Activated CD8-positive, alpha-beta memory T cell treated with anti-CD3 and anti-CD28 coated beads, Interleukin-2, amount 50 U/mL, for 48 hours (primary cell): ENCODE measurements at places on chromosomes 3 and 15.

GRCh38 chr15:65059369-65059750, 8.4 kb downstream of the RASL12 start:
- no peak for DNase-seq

GRCh38 chr15:69092159-69092558, 68.3 kb upstream of the GLCE start:
- no peak for DNase-seq

DNA sequence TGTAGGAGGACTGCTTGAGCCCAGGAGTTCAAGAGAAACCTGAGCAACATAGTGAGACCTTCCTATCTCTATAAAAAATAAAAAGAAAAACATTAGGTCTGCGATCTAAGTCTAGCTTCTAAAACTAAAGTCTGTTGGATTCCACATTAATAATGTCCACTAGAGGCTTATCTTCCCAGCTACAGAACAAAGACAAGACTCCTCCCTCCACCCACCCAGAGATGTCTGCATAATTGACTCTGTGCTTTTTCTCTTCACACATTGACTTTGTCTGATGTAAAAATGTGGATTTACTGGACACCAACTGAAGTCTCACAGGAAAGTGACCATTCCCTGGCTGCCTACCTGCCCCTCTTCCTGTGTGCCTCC, 91.8 kb downstream of the ATP10A start:
- DNase-seq: no peak

- DNase-seq: peak; percentile 85
Measured at GRCh38 chr15:31197497-31198414, 96.2 kb upstream of the TRPM1 start.

DNA sequence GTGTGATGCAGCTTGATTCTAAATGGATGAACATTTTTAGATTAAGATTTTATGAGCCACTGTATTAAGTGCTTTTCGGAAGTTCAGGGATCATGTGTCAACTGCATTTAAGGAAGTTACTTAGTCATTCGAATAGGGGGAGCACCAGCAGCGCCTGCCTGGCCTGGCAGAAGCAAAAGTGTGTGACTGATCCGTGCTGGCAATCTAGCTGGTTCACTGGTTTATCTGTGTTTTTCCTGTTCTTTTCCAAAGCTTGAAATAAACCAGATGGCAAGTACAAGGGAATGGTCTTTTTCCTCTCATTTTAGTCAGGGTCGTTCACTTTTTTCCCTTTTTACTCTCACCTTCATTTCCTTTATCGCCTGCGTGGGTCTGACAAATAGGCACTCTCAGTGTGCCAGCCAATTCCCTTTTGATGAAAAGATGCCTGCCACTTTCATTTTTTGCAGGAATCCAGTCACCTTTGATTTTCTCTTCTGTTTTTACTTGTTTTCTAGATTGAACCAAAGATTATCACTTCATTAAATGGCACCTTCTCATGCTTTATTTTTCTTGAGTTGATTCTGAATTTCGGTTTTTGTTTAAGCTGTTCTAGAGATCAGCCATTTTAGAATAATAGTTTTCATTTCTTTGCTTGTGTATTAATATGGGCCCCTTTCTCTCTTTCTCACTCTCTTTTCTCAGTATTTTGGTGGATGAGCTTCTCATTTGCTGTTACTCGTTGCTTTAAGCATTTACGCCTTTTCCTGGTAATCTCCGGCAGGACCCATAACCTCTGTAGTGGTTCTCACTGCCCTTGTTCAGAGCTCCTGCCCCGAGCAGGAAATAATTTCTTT, 2.8 kb downstream of the ABHD2 start:
- no peak for DNase-seq

- DNase-seq: no peak
Measured at GRCh38 chr3:76859596-76859995, 180.3 kb upstream of the ROBO2 start.

DNA sequence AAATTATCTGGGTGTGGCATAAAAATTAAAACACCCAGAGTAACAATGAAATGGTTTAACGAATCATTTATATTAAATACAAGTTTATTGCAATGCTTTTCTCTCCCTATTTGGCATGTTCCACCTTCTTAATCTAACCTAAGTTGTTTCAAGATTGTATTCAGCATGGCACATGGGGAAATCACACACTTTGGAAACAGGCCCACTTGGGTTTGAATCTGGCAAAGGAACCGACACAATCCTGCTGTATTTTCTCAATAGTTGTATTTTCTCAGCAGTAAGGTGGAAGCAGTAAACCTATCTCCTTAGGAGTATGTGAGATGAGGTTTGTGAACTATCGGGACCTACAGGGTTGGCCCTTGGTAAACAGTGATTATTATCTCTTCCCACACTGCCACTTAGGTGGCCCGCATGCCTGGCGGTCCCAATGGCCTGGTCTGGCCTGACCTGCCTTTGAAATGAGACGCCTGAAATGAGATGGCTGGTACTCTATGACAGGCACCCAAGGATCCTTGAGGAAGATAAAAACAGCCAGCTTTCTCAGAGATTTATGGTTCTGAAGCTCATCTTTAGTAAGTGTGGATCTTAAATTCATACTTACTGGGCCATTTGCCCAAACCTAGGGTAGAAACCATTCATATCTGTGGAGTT, 45.3 kb upstream of the VILL start:
- no peak for DNase-seq

GRCh38 chr3:25355034-25355885, 72.8 kb upstream of the RARB start:
- DNase-seq: no peak

DNA sequence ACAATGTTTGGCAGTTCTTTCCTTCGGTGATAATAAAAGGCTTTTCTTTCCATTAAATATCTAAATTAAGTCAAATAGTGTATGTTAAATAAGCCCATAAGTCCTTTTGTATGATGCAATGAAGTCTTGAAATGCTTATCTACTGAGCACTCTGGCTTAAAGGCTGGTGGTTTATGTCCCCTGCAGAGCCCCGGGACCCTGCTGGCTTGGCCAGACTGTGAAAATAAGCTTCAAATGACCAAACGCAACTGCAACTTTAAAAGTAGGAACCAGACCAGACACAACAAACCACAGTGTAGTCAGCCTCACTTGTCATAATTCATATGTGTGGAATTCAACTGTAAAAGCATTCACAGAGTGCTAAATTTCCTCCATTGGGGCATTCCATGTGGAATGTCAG, 72.5 kb downstream of the FOXP1 start:
- DNase-seq: no peak

DNA sequence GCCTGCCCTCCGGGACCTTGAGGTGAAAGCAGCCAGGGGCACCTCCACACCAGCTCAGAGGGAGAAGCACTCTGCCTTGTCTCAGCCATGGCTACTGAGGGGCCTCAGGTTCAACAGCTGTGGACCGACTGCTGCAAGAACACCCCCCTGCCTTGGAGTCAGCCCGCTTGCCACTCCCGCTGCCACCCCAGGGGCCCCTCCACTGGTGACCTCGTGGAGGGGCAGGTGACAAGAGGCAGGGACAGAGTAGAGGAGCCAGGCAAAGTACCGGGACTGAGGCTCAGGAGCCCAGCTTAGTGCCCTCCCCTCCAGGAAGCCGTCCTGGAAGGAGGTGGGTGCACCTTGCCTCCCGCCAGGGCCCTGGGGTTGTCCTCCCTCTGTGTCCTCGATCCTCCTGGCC, 79.6 kb upstream of the RPL32 start:
- no peak for DNase-seq

- no peak for DNase-seq
Measured at GRCh38 chr3:37680401-37680800, 181.3 kb upstream of the CTDSPL start.

- DNase-seq: no peak
Measured at GRCh38 chr15:88776646-88777045, 26.6 kb upstream of the ACAN start.

GRCh38 chr3:102529452-102529851, 94.6 kb downstream of the ZPLD1 start:
- DNase-seq: no peak

GRCh38 chr15:70792171-70792573, 28.8 kb upstream of the UACA start:
- DNase-seq: no peak

DNA sequence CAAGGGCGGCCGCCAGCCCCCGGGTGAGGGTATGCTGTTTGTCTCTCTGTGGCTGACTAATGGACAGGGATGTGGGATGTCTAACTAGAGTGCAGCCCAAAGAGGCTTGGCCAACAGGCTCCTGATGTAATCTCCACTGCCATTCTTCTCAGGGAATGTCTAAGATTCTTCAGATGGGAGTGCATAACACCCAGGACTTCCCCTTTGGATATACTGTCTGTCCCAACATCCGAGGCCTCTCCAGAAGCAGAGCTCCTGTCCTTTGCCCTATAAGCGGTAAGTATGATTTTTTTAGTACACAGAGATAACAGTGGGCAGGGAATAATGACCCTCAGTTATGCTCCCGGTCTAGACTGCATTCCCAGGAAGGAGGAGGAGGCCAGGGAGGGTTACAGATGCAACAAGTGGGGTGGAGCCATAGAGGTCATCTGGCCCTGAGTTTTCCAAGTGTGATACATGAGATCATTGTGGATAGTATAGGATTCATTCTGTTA, 62.5 kb upstream of the SLCO2A1 start:
- no peak for DNase-seq

DNA sequence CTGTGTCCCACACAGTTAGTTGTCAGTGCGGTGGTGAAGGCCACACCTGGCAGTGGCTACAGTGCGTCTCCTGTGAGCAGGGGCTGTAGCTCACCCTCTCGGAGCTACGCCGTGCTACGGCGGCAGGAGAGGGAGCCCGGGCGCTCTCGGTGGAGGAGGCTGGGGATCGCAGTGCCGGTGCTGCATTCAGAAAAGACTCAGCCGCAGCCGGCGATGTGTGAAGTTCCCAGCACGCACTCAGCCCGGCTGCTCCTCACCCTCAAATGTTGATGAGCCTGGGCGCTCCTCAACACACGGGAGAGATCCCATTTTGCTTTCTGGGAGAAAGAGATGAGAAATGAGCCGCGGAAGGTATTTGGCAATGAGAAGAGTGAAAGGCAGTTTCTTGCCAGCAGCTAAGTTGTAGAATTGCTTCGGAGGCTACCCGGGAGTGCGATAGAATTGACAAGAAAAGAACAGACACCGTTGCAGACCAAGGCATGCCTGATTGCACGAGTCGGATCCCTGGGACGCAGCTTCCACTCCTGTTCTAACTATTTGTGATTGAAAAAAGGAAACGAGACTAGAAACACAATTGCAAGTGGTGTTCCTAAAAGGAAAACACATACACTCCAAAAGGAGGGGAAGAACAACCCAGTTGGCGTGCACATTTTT, at the start of gene UNC13C:
TSS of gene UNC13C (plus strand) at position 189 of the 654 bp plus-strand sequence. CDS start 34,463 bp downstream, outside the sequence.
- no peak for DNase-seq

GRCh38 chr3:194421-194820, 2.1 kb upstream of the CHL1 start:
- DNase-seq: no peak

- DNase-seq: no peak
Measured at GRCh38 chr15:59696332-59696731, 7.2 kb upstream of the BNIP2 start.

DNA sequence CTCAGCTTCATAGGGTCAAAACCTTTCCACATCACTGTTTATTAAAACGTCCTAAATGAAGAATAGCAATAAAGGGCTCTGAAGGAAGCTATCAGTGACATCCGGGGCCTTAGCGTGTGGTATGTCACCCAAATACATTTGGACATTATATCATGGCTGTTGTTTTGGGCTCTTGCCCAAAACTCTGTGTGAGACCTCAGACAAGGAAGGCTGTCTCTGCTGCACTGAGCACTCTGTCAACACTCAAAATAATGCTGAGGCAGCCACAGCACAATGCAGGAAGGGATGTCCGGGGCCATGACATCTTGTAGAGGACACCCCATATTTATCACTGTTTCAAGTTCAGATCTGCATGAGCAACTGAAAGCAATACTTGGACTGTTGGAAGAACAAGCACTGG, 293.8 kb upstream of the WNT5A start:
- DNase-seq: no peak

DNA sequence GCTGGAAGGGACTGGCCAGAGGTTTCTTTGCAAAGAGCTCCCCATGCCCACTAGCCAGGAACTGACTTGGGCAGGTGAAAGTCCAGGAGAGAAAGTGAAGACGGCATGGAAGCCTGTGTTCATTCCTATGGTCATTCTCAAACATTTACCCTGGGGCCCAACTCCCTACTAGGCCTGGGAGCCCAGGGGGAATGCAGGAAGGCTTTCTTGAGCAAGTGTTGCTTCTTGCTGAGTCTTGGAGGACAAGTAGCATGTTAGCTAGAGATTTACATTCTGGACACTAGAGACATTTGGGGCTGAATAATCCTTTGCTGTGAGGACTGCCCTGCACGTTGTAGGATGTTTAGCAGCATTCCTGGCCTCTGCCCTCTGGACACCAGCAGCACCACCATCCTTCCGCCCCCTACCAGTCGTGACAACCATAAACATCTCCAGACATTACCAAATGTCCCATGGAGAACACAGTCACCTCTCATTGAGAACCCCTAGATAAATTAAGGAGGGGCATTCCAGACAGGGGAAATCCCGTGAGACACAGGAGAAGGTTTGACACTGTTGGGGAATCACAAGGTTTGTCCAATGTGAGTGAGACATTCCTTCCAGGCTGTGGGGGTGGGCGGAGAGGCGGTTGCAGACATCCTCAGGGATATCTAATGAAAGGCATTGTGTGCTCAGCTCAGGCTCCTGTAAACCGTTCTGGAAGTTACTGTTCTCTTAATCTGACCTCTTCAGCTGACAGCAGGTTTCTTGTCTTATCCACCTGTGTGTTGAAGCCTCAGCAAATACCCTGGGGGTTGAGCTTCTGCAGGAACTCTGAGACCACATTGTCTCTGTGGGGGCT, 236.2 kb downstream of the TLE3 start:
- DNase-seq: no peak

- no peak for DNase-seq
Measured at GRCh38 chr3:134810850-134811249, 15.8 kb downstream of the EPHB1 start.

GRCh38 chr3:123724306-123724705, 139.5 kb upstream of the HACD2 start:
- no peak for DNase-seq

GRCh38 chr3:151567477-151567876, 106.6 kb upstream of the IGSF10 start:
- DNase-seq: no peak

DNA sequence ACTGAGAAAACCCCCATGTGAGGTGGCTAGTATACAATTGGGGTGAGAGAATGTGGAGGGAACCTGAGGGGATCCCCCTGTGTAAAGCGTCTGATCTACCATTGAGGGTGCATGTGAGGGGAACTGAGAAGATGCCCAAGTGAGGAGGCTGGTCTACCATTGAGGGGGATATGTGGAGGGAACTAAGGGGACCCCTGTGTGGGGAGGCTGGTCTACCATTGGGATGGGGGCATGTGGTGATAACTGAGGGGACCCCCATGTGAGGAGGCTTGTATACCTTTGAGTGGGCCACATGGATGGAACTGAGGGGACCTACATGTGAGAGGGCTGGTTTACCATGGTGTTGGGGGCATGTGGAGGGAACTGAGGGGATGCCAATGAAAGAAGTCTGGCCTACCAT, 160.8 kb downstream of the FBLN2 start:
- DNase-seq: peak; percentile 17

DNA sequence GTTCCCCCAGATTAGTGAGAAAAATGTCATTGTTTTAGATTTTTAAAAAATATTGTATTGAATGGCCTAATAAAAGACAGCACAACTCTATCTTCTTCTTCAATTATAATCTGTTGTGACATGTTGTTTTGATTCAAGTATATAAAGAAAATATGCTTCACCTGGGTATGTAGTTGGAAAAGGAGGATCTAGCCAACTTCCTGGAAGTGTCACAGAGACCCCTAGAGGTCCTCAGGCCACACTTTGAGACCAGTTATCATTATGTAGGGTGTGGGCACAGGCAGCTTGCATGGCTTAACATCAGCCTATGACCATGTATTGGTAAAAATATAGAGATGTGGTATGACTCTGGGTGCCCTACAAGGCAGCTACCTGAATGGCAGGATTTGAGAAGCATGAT, 14.7 kb upstream of the RYR3 start:
- no peak for DNase-seq
